ENCODE measurements at places on chromosomes 12 and 14. TPM values are rescaled to one million over a fixed set of nuclear protein-coding genes. Genes with fewer than 3 reads are reported as not detected.

DNA sequence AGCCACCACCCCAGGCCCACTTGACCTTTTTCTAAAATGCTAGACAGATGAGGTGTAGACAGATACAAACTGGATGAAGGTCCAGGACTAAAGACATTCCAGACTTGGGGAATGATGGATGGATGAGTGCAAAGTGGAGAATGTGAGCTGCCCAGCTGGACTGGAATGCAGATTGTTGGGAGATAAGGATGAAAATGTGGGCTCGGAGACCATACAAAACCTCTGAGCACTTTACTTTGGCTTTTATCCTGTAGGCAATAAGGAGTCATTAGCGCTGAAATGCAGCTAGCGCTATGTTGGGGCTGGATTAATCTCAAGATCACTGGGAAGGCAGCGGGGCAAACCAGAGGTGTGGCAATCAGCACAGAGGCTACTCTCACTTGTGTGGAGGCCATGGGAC is 64.7 kb upstream of the GNPNAT1 start:
- no peak overlapping the region for H3K4me3 ChIP-seq
- H3K4me1 ChIP-seq = peaks cover 5% of the 10 kb centered on the region
- DNase-seq = no peak
- H3K27me3 ChIP-seq = no peaks in the 10 kb centered on the region

- H3K4me1 ChIP-seq = no peaks in the 10 kb centered on the region
- DNase-seq = no peak
- H3K27me3 ChIP-seq = no peaks in the 10 kb centered on the region
These were observed 84.8 kb downstream of the NRXN3 start for GRCh38 chr14:78254911-78255461.

DNA sequence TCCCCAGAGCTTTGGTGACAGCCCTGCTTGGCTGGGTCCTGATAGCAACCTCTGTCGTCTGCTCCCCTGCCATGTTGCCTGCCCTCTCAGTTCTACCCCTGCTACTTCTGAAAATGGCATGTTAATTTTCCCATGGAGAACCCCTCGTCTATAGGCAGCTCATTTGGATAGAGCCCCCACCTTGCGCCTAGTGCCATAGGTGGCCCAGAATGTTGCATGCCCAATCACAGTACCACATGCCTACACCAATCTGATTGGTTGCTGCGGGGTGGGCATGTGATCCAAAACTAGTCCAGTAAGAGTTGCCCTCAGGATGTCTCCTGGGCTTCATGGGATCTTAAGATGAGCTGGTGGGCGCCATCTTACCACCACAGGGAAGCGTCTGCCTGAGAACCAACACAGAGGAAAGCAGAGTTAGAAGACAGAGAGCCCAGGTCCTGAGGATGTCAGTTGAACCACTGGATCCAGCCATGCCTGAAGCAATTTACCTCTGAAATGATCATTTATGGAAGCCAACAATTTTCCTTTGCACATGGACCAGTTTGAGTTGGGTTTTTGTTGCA is 85.7 kb downstream of the PAPOLA start:
- no peak overlapping the region for H3K4me3 ChIP-seq
- peaks cover 25% of the 10 kb centered on the region for H3K27me3 ChIP-seq
- no peaks in the 10 kb centered on the region for H3K36me3 ChIP-seq

The EIF5 gene
- 197 TPM for total RNA-seq

The KRT4 gene
- total RNA-seq = not detected

The FAIM2 gene
- total RNA-seq = 0.78 TPM

Data from activated CD4-positive, alpha-beta memory T cell treated with anti-CD3 and anti-CD28 coated beads, Interleukin-2, amount 10 ng/mL, durations not matched to agents 7 days and 5 days (primary cell).